ENCODE measurements at places on chromosomes 1 and 21.
A peak's percentile ranks its signal among the peaks of the same experiment; 100 is the strongest.

DNA sequence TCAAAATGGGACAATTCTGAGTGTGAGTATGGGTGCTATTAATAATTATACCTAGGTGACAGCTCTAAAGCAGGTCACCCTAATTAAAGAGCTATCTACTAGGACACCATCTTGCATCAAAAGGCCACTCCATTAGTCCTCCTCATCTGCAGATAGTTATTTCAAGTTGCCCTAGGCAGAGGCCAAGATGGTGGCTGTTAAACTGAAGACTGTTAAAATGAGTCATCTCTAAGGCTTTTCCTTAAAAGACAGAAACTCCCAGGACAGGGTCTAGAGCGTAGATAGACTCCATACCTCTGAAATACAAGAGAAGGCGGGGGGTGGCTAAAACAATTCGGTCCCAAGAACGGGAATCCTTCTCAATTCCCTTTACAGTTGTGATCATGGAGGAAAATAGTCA lies 4.5 kb upstream of the ZNF697 start:
- DNase-seq: no peak

GRCh38 chr1:5189384-5189783 lies 535.0 kb downstream of the AJAP1 start:
- DNase-seq: no peak

DNA sequence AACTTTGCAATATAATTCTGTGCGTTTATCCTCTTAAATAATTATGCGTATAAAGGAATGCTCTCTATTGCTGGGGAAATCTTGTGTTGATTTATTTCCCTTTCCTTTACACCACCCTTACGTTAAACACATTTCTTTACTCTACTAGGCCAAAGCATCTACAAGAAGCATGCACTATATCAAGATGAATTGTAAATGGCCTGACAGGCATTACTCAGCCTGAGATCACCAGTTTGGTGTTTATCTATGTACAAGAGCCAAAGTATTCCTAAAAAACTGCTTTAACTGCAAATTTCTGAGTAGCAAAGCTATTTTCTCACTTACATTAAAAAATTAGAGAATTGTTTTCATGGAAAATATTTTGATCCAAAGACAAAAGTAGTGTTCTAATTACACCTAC lies 114.8 kb downstream of the TYW3 start:
- no peak for DNase-seq

DNA sequence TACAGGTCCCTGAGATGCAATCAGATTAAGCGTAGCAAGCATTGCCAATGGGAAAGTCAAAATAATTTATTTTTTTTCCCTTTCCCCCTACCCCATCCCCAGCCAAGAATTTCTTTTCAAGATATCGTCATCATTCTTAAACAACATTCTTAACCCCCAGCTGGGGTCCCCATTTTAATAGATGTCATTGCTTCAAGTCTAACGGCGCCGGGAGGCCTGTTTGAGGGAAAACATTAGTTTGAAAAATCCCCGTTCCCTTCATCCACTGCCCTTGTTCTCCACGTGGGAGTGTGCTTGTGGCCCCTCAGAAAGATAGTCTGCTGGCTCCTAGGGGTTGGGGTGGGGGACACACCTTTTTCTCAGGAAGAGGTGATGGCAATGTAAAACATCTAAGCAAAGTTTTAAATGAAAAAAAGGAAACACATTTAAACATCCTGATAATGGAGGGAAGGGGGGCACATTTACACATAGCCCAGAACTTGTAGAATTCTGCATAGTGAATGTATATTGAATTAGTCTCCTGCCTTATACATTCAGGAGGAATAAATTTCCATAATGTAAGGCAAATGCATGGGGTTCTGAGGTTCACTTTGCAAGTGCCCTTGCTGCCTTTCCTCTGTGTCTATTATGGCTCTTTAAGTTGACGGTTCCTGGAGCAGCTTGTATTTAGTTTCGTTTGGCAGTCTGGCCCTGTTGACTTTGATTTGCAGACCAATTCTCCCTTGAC lies 6.8 kb downstream of the TRNP1 start:
- no peak for DNase-seq

GRCh38 chr21:44082648-44083440 lies 24.4 kb upstream of the PWP2 start:
- no peak for DNase-seq

GRCh38 chr21:34722684-34723300 lies 54.0 kb downstream of the CLIC6 start:
- no peak for DNase-seq

DNA sequence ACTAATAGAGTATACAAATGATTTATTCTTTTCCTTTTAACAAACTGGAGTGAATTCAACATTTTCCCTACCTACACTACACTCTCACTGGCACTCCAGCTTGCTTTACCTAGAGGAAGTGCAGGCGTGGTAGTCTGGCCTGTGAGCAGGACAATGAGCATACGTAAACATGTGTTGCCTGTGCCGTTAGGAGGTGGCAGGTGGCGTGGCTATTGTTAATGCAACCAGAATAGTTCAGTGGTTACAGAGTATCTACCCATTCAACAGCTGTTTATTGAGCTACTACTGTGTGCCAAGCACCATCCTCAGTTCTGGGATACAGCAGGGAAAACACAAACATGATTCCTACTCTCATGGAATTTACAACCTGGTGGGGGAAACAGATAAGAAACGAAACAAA lies 299.7 kb upstream of the KAZN start:
- DNase-seq: no peak

DNA sequence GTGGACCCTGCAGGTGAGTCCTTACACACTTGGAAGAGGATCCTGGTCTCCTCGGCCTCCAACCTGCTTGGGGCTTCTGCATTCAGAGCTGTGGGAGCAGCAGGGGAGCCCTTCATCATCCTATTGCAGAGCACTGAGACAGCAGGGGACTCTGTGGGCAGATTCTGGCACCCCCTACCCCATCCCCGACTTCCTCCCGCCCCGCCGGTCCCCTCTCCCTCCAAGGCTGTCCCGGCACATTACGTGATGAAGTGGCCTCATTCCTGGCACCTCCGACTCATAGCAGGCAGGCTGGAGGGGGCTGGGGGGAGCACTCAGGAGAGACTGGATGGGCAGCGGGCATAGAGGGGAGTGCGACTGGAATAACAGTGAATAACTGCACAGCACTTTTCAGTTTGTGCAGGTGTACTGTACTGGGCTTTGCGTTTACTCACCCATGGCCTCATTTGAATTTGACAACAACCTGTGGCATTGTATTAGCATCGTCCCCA lies 394.1 kb downstream of the MATN1 start:
- DNase-seq: no peak

DNA sequence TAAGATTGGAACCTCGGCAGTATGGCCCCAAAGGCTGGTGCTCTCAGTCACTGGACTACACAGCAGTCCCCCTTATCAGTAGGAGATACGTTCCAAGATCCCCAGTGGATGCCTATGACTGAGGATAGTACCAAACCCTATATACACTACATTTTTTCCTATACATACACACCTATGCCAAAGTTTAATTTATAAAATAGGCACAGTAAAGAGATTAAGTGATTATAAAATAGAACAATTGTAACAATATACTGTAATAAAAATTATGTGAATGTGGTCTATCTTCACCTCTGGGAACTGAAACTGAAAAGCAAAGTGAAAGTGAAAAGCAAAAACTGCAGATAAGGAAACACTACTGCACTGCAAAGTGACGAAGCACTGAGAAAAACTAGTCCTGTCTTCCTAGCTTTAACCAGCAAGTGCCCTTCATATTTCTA lies 96.8 kb downstream of the INTS7 start:
- no peak for DNase-seq

GRCh38 chr1:24122776-24123175 lies 10.8 kb upstream of the MYOM3 start:
- DNase-seq: no peak

GRCh38 chr1:25922056-25922970 lies 16.1 kb upstream of the STMN1 start:
- DNase-seq: peak; percentile 63

GRCh38 chr1:30305519-30305918 lies 417.9 kb downstream of the MATN1 start:
- no peak for DNase-seq

- DNase-seq: no peak
Observed at GRCh38 chr1:204927673-204928641, 57.3 kb downstream of the NFASC start.

GRCh38 chr1:61588736-61589672 lies 135.9 kb downstream of the TM2D1 start:
- peak; percentile 79 for DNase-seq
